ENCODE measurements at places on chromosomes 11 and 22.

- DNase-seq, result peak; percentile 33
These were observed 13.7 kb downstream of the NARS2 start for GRCh38 chr11:78560826-78561484.

- DNase-seq, result peak; percentile 44
These were observed 5.1 kb downstream of the FLRT1 start for GRCh38 chr11:64040684-64041322.

DNA sequence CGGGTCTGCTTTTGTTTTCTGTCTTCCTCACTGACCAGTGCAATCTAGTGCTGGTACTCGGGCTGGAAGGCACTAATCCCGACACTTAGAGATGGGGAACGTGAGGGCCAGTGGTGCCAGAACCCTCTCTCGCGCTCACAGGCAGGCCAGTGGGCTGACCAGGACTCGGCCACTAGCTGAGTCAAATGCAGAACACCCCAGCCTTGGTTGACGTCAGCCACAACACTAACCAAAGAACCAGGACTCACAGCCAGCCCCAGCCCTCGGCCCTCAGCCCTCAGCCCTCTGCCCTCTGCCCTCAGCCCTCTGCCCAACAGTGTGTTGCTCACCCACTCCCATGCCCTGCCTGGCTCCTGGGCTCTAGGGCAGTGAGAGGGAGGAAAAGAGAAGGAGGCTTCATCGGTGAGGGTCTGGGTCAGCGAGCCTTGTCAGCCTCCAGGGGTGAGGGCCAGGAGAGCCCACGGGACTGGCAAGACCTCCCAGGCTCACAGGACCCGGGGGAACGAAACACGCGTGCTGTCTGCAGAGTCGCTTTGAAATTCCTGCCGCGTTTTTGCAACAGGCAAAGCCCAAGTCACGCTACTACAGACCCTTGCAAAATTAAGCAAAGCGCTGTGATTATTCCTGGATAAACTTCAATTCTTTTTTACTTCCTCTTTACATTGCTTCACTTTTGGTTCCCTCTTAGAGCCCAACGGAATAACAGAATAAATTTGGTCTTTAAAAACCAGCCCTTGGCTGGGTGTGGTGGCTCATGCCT lies 27.5 kb downstream of the KIAA0930 start:
- DNase-seq, result no peak

DNA sequence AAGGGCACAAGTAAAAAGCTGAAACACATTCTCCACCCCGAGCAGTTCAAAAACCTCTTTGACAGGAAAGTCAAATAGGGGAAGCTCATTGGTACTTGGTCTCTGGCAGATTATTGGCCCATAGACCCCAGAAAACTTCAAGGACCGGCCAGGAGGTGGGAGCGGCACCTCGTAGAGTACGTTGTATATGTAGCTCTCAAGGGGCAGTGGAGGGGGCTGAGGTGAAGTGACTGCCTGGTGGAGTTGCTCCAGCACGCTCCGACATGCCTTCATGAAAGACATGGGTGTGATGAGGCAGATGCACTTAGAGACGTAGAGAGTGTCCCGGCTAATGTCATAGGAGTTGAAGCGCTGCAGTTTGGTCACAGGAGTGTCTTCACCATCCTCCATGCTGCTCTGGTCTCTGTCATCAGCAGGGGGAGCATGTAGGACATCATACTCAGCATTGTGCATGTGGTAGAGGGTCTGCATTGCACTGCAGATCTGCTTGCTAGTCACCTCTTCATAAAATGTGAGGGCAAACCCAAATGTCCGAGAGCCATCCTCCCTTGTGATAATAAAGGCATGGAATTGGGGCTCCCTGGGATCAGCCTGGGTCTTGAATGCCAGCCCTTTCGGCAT lies 61.3 kb downstream of the DENND5A start:
- DNase-seq, result no peak

- DNase-seq, result no peak
These were observed 109.3 kb downstream of the NECTIN1 start for GRCh38 chr11:119619665-119620064.

DNA sequence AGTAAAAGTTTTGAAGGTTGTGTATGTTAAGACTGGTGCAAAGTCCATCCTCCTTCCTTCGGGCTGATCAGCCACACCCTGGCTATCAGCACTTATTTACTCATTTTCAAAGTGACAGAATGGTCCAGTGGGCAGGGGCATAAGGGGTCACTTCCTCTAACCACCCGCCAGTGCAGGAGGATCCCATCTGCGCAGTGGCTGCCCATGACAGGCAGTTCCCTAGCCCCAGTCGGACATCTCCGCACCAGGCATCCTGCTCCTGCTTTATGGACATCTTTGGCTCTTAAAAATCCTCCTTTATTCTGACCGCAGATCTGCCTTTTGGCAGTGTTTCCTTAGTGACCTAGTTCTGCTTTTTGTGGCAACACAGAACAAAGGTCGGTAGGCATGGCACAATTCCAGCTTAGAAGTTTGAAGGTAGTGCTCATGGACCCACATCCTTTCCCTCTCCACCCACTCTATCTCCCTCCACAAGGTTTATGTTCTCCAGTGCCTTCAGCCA lies 55.9 kb downstream of the BMAL1 start:
- peak; percentile 95 for DNase-seq

DNA sequence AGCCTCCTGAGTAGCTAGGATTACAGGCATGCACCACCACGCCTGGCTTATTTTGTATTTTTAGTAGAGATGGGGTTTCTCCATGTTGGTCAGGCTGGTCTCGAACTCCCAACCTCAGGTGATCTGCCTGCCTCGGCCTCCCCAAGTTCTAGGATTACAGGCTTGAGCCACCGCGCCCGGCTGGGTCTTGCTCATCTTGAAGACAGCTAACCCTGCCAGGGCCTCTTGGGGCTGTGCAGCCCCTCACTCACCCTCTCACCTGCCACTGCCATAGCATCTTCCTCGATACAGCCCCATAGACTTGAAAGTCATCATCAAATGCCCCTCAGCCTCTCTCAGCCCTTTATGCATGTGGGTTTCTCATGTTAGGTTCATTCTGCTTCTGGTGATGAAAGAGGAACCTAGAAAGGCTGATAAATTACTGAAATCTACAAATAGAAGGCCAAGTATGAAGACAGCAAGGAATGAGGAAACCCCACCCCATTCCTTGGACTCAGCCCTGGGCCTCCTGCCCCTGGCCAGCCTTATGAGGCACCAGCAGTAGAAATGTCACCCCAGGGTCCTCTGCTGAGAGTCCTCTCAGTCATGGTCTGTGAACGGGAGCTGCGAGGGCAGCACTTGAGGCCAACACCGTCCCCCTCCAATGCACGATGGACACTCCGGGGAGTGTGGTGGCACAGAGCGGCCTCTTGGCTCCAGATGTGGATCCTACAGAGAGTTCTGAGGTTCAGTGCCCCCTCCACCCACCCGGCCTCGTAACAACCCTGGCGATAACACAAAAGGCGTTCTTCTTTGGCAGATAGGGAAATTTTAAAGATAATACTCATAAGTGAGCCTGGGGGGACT lies 24.8 kb downstream of the SCGB1A1 start:
- DNase-seq, result no peak

- peak; percentile 94 for DNase-seq
These were observed 14.6 kb upstream of the TMEM123 start for GRCh38 chr11:102467080-102467708.

GRCh38 chr11:118238929-118239328 lies 13.2 kb downstream of the MPZL3 start:
- no peak for DNase-seq

GRCh38 chr11:65595543-65596281 lies at the start of gene KCNK7:
TSS of gene KCNK7 (minus strand) at chr11:65595800. CDS start at chr11:65595772, 28 bp downstream.
- DNase-seq, result peak; percentile 68

DNA sequence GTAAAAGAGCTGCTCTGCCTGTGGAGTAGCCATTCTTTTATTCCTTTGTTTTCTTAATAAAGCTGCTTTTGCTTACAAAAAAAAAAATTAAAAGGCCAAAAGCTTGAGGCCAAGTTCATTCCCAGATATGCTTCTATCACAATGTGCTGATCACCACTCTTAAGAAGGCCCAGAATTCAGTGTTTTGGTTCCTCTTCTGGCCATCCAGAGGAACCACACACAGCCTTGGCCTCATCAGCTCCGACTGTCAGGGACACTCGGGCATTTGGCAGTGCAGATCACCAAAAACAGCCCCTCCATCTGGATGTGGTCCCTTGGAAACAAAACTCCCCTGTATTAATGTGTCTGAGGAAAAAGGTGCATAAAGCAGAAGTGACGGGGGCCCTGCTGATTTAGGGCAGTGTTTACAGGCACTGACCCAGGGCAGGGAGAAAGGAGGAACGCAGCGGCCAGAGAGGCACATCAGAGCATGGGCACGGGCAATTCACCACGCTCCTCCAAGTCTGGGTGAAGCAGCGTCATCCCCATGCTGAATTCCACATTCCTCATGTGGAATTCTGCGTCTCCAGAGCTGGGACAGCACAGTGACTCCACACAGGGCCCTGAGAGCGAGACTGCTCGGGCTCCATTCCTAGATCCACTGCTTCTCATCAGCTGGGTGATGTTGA lies 17.7 kb downstream of the POLDIP3 start:
- DNase-seq, result no peak

- DNase-seq, result no peak
These were observed 1446.7 kb downstream of the FAM181B start for GRCh38 chr11:81286959-81287358.

GRCh38 chr11:117282956-117283355 lies 8.2 kb upstream of the BACE1-AS start:
- no peak for DNase-seq

- no peak for DNase-seq
These were observed 435.4 kb downstream of the BRD1 start for GRCh38 chr22:49392247-49392646.

All from HT-29 (cell line).